ENCODE measurements at places on chromosomes 6 and 20. TPM values are rescaled to one million over a fixed set of nuclear protein-coding genes. Genes with fewer than 3 reads are reported as not detected.
A peak's percentile ranks its signal among the peaks of the same experiment; 100 is the strongest.

The CFAP61 gene
- not detected for total RNA-seq

The FAM110A gene
- total RNA-seq, result 21.3 TPM

The SUPT3H gene
- 13.6 TPM for total RNA-seq

The KCNS1 gene
- 0.70 TPM for total RNA-seq

The CGA gene
- total RNA-seq, result not detected

GRCh38 chr20:59300333-59301081, at the start of gene EDN3:
TSS of gene EDN3 (plus strand) at chr20:59300611. CDS start at chr20:59300813, 202 bp downstream.
- H3K27me3 ChIP-seq, result peaks cover 68% of the 10 kb centered on the region
- H3K36me3 ChIP-seq, result no peaks in the 10 kb centered on the region
- DNase-seq, result no peak
- H3K27ac ChIP-seq, result no peak within 1 kb of the TSS

- H3K4me3 ChIP-seq, result peak overlapping the region; percentile 18
- H3K27ac ChIP-seq, result peak overlapping the region; percentile 31
- no peak for DNase-seq
These were observed 1.7 kb upstream of the SCAF8 start for GRCh38 chr6:154731296-154732218.

- no peak overlapping the region for H3K4me3 ChIP-seq
- H3K36me3 ChIP-seq, result no peaks in the 10 kb centered on the region
- DNase-seq, result no peak
- H3K27me3 ChIP-seq, result no peaks in the 10 kb centered on the region
These were observed 45.6 kb downstream of the FAM50B start for GRCh38 chr6:3894590-3895311.

- DNase-seq, result no peak
- H3K27me3 ChIP-seq, result peaks cover 3% of the 10 kb centered on the region
- H3K4me3 ChIP-seq, result no peak overlapping the region
- H3K36me3 ChIP-seq, result no peaks in the 10 kb centered on the region
These were observed 120.2 kb upstream of the RAB32 start for GRCh38 chr6:146423452-146423851.

- no peak overlapping the region for H3K4me3 ChIP-seq
- no peak for DNase-seq
- no peak overlapping the region for H3K27ac ChIP-seq
- H3K36me3 ChIP-seq, result no peaks in the 10 kb centered on the region
- H3K4me1 ChIP-seq, result no peaks in the 10 kb centered on the region
These were observed 33.5 kb upstream of the LRFN2 start for GRCh38 chr6:40620574-40621240.

DNA sequence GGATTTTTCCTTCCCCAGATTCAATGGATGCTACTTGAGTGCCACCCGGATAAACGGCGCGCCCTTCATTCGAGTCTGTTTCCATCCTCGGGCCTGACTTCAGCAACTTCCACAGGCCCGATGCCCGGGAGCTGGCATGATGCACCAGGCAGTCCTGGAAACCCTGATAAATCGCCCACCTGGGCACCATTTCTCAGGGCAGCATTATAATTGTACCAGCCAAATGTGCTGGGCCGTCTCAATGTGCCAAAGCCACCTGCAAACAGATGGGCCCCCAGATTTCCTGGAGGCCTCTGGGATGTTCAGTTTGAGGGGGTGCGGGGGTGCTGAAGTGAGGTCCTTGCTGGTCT, 65.8 kb downstream of the NOL4L start:
- H3K36me3 ChIP-seq, result peaks cover 15% of the 10 kb centered on the region
- H3K4me1 ChIP-seq, result peaks cover 56% of the 10 kb centered on the region
- no peak overlapping the region for H3K27ac ChIP-seq
- no peaks in the 10 kb centered on the region for H3K27me3 ChIP-seq
- no peak overlapping the region for H3K4me3 ChIP-seq

DNA sequence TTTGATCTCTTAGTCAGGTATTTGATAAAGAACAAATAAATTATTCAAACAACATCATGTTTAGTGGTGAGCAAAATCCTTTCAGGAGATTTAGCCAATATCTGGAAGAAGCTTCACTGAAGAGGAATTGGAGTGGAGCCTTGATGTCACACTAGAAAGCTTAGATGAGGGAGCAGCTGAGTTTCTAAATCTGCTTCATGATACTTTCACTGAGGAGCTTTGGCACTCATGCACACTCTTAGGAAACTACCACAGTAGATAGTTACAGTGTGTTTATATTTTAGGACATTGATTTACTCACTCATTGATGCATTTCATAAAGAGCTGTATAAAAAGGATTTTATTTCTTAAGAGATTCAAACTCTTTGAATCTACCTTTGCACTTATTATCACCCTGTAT, 366.2 kb upstream of the BTBD3 start:
- DNase-seq, result no peak
- no peaks in the 10 kb centered on the region for H3K4me1 ChIP-seq
- H3K27ac ChIP-seq, result no peak overlapping the region
- no peaks in the 10 kb centered on the region for H3K36me3 ChIP-seq
- H3K27me3 ChIP-seq, result no peaks in the 10 kb centered on the region

DNA sequence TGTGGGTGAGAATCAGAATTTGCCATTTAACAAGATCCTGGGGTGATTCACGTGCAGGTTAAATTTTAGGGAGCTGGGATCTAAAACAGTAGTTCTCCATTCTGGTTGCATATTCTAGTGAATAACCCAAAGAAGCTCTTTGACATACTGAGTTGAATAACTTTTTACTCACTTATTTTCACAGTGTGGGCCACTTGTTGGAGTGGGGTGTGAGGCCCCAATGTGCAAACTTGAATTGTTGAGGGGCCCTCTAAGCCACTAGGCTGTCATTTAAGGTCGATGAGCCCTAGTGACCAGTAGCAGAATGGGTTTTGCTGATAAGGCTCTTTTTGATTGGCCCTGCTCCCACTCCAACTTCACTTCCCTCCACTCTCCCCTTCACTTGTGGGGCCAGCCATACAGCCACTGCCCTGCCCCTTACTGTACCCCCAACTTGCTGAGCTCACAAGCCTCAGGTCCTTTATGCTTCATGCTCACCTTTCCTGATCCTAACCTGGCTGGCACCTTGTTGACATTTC, 33.6 kb upstream of the RIPOR2 start:
- no peaks in the 10 kb centered on the region for H3K27me3 ChIP-seq
- H3K27ac ChIP-seq, result no peak overlapping the region
- peaks cover 4% of the 10 kb centered on the region for H3K36me3 ChIP-seq
- no peak overlapping the region for H3K4me3 ChIP-seq
- DNase-seq, result no peak
- peaks cover 59% of the 10 kb centered on the region for H3K4me1 ChIP-seq

- no peak for DNase-seq
- no peak overlapping the region for H3K4me3 ChIP-seq
- H3K4me1 ChIP-seq, result peaks cover 29% of the 10 kb centered on the region
- H3K27me3 ChIP-seq, result no peaks in the 10 kb centered on the region
These were observed 58.6 kb downstream of the AK9 start for GRCh38 chr6:109632405-109632804.

DNA sequence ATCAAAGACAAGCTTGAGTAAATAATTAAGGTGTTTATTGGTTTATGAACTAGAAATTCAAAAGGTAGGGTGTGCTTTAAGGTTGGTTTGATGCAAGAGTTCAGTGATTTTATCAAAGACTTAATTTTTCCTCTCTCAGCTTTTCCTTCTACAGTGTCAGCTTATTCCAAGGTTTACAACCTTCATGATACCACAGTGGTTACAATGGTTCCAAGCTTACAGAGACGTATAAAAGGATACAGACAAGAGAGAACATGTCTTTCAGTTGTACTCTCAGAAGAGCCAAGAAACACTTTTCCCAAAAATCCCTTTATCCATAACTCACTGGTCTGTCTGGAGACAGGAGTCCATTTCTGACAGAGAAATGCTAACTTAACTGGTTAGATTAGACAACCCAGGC, 93.5 kb upstream of the LOC128125822 start:
- DNase-seq, result no peak
- H3K27ac ChIP-seq, result no peak overlapping the region
- no peak overlapping the region for H3K4me3 ChIP-seq

DNA sequence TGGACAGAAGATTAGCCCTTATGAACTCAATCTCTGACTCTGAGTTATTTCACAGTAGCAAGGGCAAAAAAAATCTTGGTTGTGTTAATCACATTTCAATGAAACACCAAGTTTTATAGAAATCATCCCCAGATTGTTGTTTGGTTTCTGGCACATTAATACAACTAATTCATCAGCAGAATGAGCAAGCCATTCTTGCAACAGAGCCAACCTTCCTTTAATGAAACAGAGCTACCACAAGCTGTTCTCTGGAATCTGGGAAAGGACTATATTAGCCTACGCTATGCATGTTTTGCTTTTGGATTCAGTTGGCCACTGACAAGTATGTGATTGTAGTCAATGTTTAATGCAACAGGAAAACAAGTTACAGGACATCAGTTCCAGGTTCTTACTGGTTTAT, 13.8 kb upstream of the POPDC3 start:
- no peaks in the 10 kb centered on the region for H3K4me1 ChIP-seq
- no peaks in the 10 kb centered on the region for H3K36me3 ChIP-seq
- no peak for DNase-seq
- peaks cover 10% of the 10 kb centered on the region for H3K27me3 ChIP-seq
- H3K4me3 ChIP-seq, result no peak overlapping the region
- no peak overlapping the region for H3K27ac ChIP-seq

DNA sequence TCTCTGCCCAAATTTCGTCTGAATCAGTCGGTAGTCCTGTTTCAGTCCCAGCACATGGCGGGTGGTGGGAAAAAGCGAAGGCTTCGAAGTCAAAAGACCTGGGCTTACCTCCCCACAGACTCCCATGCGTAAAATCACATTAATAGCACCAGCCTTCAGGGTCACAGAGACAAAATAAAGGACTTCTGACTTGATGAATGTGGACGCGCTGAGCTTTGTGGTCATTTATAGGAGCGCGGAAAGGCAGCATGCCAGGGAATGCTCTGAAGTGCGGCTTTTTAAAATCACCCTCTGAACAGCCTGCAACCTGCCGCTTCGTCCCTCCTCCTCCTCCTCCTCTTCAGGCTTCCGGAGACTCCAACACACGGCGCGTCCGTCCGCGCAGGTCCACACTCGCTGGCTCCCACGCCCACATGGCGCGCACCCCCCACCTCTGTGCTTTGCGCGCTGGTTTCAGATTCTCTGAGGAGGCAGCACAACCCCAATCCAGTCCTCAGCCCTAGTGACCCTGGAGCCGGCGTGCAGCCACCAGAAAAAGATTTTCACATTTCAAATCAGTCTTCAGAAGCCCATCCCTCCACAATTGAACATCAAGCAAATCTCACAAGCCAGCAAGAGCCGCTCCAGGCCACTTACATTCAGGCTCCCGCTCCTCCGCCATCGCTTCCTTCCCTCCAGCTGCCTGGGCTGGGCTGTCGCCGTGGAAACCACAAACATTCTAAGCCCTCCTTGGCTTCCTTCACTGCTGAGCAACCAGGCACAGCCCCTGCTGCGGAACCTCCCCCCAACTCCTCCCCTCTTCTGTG, at the start of gene C6orf118:
C6orf118 (minus strand) TSS at position 680 of the 806 bp plus-strand sequence; CDS start at position 661, 19 bp downstream.
- no peaks in the 10 kb centered on the region for H3K36me3 ChIP-seq
- H3K27ac ChIP-seq, result no peak within 1 kb of the TSS
- peaks cover 7% of the 10 kb centered on the region for H3K4me1 ChIP-seq
- H3K4me3 ChIP-seq, result peak within 1 kb of the TSS; percentile 25

GRCh38 chr20:32761831-32762753, at the start of gene DNMT3B:
TSS of gene DNMT3B (plus strand) at chr20:32762385. CDS start at chr20:32780324, 17,939 bp downstream.
- peaks cover 5% of the 10 kb centered on the region for H3K4me1 ChIP-seq
- H3K27ac ChIP-seq, result peak within 1 kb of the TSS; percentile 2
- no peaks in the 10 kb centered on the region for H3K36me3 ChIP-seq
- DNase-seq, result peak; percentile 83

DNA sequence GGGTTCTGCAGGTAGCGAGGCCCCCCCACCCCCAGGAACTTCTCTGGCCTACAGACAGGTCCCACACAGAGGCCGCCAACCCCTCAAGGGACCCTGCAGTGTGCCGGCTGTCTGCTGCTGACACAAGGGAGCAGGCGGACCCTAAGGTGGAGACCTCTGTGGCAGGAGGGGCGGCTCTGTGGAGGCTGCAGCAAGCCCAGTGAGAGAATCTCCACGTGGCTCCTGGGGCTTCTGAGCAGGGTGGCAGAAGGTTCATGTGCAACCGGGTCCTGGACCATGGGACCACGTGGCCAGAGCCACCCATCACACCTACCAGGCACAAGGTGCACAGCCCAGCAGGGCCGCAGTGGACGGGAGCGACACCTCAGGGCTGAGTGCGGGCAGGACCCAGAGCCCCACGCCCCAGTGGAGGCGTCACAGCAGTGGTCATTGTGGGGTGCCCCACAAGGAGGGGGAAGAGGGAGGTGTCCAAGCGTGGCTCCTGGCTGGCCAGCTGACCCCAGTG, 4.3 kb downstream of the ARFRP1 start:
- DNase-seq, result no peak
- H3K4me1 ChIP-seq, result peaks cover 18% of the 10 kb centered on the region

Data from activated naive CD8-positive, alpha-beta T cell treated with anti-CD3 and anti-CD28 coated beads for 36 hours (primary cell).